ENCODE measurements at places on chromosomes 12 and 14.
A peak's percentile ranks its signal among the peaks of the same experiment; 100 is the strongest.

- H3K4me1 ChIP-seq: peaks cover 34% of the 10 kb centered on the region
- no peaks in the 10 kb centered on the region for H3K36me3 ChIP-seq
- no peak for DNase-seq
- H3K27ac ChIP-seq: peak overlapping the region; percentile 23
- no peaks in the 10 kb centered on the region for H3K27me3 ChIP-seq
These were observed 4.3 kb upstream of the NIN start for GRCh38 chr14:50835280-50835679.

- peaks cover 17% of the 10 kb centered on the region for H3K4me1 ChIP-seq
- no peaks in the 10 kb centered on the region for H3K27me3 ChIP-seq
- peak overlapping the region; percentile 78 for H3K27ac ChIP-seq
- H3K4me3 ChIP-seq: no peak overlapping the region
These were observed 327.7 kb downstream of the TMEM121 start for GRCh38 chr14:105853907-105854599.

GRCh38 chr12:9732921-9733461, at the start of gene CLECL1:
Gene CLECL1 (minus strand): TSS chr12:9733097.
- peak within 1 kb of the TSS; percentile 63 for H3K27ac ChIP-seq
- peaks cover 55% of the 10 kb centered on the region for H3K4me1 ChIP-seq
- H3K27me3 ChIP-seq: no peaks in the 10 kb centered on the region
- DNase-seq: no peak
- H3K4me3 ChIP-seq: peak within 1 kb of the TSS; percentile 8

DNA sequence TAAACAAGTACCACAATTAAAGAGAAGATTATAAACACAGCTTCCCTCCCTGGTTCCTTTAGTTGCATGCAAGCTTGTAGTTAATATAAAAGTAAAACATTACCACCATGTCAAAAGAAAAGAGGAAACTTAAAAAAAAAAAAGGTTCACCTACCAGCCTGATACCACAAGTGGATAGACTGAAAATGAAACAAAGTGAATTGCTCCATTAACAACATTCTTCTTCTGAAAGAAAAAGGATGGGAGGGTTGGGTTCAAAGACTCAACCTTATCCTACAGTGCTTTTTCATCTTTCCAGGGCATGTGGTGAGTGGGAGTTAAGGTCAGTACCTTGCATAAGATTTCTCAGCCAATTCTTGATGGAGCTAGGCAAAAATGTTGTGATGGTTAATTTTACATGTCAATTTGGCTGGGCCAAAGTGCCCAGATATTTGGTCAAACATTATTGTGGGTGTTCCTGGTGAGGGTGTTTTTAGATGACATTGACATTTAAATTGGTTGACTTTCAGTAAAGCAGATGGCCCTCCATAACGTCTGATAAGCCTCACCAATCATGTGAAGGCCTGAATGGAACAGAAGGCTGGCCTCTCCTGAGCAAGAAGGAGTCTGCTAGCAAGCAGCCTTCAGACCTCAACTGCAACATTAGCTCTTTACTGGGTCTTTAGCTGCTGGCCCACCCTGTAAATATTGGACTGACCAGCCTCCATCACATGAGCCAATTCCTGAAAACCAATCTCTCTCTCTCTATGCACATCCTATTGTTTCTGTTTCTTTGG, 28.8 kb downstream of the VCPKMT start:
- no peaks in the 10 kb centered on the region for H3K27me3 ChIP-seq
- H3K36me3 ChIP-seq: no peaks in the 10 kb centered on the region
- no peak overlapping the region for H3K4me3 ChIP-seq
- peaks cover 24% of the 10 kb centered on the region for H3K4me1 ChIP-seq
- peak overlapping the region; percentile 92 for H3K27ac ChIP-seq

- no peaks in the 10 kb centered on the region for H3K36me3 ChIP-seq
- no peak overlapping the region for H3K27ac ChIP-seq
- no peak overlapping the region for H3K4me3 ChIP-seq
These were observed 193.9 kb upstream of the PLXNC1 start for GRCh38 chr12:93954166-93955112.
